ENCODE measurements at places on chromosomes 16 and 17.

- DNase-seq = no peak
- H3K36me3 ChIP-seq = no peaks in the 10 kb centered on the region
- no peak overlapping the region for H3K4me3 ChIP-seq
- no peaks in the 10 kb centered on the region for H3K27me3 ChIP-seq
Observed at GRCh38 chr16:62929593-62929992, 893.4 kb upstream of the CDH8 start.

DNA sequence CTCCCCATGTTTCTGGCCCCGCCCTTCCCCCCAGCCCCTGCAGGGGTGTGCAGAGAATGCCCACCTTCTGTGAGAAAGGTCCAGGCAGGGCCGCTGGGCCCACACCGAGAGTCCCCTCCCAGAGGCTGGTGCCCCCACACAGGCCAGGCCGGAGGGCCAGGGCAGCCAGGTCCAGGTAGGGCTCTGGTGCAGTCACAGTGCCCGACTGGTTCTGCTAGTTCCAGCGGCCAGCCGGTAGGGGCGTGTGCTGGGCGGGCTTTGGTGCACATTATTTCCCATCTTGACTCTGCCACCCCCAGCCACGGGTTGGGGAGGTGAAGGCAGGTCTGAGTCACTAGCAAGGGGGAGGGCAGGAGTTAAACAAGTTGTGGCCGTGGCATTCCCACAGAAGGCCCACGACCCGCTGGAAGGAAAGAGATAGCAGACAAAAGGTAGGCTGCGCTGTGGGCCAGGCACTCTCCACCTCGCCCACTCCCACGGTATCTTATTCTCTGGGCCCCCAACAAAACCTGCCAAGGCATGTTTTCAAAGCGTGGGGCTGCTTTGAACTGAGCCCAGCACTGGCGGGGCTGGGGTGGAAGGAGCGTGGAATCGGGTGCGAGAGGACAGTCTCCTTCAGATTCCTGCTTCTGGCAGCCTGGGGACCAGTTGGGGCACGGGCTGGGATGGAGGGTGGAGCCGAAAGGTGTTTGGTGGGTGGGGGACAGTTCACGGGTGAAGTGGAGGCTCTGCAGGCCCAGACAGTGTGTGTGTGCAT, 1.9 kb downstream of the EPN3 start:
- no peak for DNase-seq
- H3K27ac ChIP-seq = no peak overlapping the region
- no peaks in the 10 kb centered on the region for H3K36me3 ChIP-seq

GRCh38 chr17:68006797-68007196, 10.5 kb upstream of the C17orf58 start:
- no peak for DNase-seq
- no peak overlapping the region for H3K4me3 ChIP-seq
- H3K36me3 ChIP-seq = no peaks in the 10 kb centered on the region

DNA sequence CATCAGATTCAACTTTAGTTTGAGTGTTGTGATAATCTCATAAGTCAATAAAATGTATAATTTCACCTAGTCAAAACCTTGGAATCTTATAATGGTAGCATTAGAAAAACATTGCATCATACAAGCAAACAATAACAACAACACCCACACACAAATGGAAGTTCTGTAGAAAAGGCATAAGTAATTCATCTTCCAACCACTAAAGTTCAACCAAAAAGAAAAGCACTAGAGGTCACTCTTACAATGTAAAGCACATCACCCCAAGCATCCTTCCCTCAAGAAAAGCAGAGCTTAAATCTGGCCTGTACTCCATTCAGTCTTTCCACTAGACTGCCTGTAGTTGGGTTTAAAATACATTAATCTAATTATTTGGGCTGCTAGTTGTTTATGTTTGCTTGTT, 1.8 kb downstream of the CNTNAP4 start:
- H3K4me3 ChIP-seq = no peak overlapping the region
- no peaks in the 10 kb centered on the region for H3K36me3 ChIP-seq
- no peaks in the 10 kb centered on the region for H3K4me1 ChIP-seq
- no peaks in the 10 kb centered on the region for H3K27me3 ChIP-seq

DNA sequence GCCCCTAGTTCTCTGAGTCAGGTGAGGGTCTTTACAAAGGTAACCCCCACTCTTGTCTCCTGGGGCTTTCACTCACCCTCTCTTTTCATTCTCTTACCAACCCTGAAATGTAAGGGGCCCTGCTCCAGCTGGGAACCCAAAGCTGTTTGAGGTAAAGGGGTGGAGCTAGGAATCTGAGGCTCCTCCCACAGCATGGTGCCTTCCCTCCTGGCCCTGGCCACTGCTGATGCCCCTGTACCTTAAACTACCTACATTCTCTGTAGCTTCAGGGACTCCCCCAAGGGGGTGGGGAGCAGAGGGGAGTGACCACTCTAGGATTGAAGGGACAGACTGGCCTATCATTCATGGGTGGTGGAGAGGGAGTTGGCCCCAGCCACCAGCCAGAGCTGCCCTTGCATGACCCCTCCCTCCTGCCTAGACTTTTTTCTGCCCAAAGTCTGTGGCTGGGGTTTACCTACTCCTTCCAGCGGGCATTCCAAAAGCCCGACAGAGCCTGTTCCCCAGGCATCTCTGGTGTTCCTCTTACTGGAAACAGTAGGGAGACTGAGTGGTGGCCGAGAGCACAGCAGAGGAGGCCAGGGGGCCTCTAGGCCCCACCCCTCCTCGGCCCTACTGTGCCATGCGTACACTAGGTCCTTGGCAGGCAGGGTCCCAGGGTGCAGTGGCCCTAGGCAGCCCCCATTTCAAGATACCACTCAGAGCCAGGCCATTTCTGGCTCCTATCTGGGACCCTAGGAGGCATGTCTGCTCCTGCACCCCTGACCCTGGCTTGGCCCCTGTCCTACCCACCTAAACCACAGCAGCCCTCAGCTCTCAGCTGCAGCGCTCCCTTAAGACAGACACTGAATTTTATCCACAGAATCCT, 9.5 kb downstream of the DOK4 start:
- H3K27ac ChIP-seq = no peak overlapping the region
- no peak for DNase-seq
- H3K4me1 ChIP-seq = no peaks in the 10 kb centered on the region
- no peak overlapping the region for H3K4me3 ChIP-seq
- no peaks in the 10 kb centered on the region for H3K36me3 ChIP-seq
- no peaks in the 10 kb centered on the region for H3K27me3 ChIP-seq

DNA sequence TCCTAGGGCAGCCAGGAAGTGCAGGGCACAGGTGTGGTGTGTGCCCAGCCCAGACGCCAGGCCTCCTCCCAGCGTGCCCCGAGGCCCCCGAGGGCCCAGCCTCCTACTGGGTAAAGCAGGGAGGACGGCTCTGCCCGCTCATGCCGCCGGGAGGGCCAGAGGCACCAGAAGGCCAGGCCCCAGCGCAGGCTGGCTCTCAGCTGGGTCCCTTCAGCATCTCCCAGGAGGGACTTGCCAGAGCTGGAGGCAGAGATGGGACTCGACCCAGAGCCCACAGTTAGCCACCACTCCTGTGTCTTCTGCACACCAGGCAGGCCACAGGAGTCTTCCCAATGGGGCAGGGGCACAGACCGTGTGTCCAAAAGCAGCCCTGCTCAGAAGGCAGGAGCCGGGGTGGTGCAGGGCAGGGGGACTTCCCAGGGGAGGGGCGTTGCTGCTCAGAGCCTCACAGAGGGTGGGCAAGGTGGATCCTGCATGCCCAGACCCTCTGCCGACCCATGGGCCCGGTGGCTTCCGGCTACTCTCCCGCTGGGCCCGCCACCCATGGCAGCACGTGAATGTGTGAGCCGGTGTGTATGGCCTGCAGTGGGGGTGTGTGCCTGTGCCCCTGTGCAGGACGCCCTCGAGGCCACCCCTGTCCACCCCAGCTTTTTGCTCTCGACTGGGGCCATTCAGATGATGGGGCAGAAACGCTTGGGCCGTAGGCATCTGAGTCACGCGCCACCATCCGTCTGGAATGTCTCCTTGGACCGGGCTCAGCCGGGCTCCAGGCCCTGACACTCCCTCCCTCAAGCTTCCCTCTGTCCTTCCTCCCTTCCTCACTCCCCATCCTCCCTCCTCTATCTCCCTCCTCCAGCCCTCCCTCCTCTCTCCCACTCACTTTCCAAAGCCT, 5.7 kb upstream of the ZNF469 start:
- peaks cover 6% of the 10 kb centered on the region for H3K4me1 ChIP-seq
- no peaks in the 10 kb centered on the region for H3K27me3 ChIP-seq
- H3K4me3 ChIP-seq = no peak overlapping the region
- DNase-seq = no peak
- H3K27ac ChIP-seq = peak overlapping the region; percentile 62
- no peaks in the 10 kb centered on the region for H3K36me3 ChIP-seq

DNA sequence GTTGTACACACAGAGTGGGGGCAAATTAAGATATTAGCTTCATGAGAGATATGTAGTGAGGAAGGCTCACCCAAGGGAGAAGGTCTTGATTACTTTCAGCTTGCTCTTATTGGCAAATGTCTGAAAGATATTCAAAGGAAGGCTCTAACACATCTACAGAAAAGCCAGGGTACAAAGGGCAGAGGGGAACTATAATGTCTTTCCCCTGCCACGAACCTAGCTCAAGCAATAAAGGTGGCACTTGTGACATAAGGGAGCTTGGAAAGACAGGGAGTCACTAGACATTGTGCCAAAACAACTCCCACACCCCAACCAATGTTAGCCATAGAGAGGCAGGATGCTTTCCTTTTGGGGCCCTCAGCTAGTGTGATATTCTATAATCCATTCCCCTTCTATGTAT, 52.2 kb upstream of the SOX9 start:
- H3K27me3 ChIP-seq = no peaks in the 10 kb centered on the region
- no peaks in the 10 kb centered on the region for H3K4me1 ChIP-seq
- no peak overlapping the region for H3K27ac ChIP-seq
- DNase-seq = no peak
- H3K36me3 ChIP-seq = no peaks in the 10 kb centered on the region

GRCh38 chr16:1556254-1556653, 22.8 kb downstream of the TMEM204 start:
- H3K4me1 ChIP-seq = no peaks in the 10 kb centered on the region
- H3K27ac ChIP-seq = no peak overlapping the region
- H3K36me3 ChIP-seq = no peaks in the 10 kb centered on the region
- no peak for DNase-seq

- no peaks in the 10 kb centered on the region for H3K27me3 ChIP-seq
- no peak for DNase-seq
- no peak overlapping the region for H3K27ac ChIP-seq
- H3K36me3 ChIP-seq = no peaks in the 10 kb centered on the region
Observed at GRCh38 chr16:57898961-57899360, 72.0 kb downstream of the CNGB1 start.

DNA sequence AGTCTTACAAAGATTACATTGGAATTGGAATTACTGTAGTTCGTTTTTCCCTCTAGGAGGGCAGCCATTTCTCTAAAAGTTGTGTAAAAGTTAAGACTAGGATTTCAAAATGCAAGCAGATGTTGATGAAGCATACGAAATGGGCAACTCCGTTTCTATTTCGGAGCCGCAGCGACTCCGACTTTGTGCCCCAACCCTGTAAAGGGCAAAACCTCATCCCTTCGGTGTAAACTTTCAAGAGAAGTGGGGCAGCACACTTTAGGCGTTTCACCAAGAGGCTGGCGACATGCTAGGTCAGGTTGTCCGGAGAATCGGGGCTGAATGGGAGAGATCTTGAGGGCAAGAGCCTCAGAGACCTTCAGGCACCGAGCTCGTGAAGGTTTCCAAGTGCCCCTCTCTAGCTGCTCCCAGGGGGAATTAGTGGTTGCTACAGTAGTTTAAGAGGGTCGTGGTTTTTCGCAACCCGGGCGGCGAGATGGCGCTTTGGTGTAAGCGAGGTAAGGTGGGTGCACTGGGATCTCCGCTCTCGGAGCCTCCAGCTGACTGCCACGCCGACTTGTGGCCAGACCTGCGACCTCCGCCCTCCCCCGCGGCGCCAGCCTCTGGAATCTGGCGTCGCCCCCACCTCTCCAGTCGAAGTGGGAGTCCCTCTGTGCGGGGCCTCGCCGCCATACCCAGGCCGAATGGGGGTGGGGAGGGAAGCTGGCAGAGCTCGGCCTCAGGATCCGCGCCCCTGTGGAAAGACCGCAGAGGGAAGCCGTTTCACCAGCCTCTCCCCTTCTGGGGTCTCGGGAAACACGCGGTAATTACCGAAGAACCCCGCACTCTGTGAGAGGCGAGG, 1.0 kb upstream of the HEXIM2 start:
- no peaks in the 10 kb centered on the region for H3K36me3 ChIP-seq
- H3K27ac ChIP-seq = peak overlapping the region; percentile 100
- DNase-seq = peak; percentile 42
- peak overlapping the region; percentile 100 for H3K4me3 ChIP-seq

- DNase-seq = no peak
- H3K27me3 ChIP-seq = no peaks in the 10 kb centered on the region
- H3K36me3 ChIP-seq = no peaks in the 10 kb centered on the region
- no peak overlapping the region for H3K27ac ChIP-seq
- no peak overlapping the region for H3K4me3 ChIP-seq
- no peaks in the 10 kb centered on the region for H3K4me1 ChIP-seq
Observed at GRCh38 chr17:47066095-47066494, 87.0 kb upstream of the RPRML start.

DNA sequence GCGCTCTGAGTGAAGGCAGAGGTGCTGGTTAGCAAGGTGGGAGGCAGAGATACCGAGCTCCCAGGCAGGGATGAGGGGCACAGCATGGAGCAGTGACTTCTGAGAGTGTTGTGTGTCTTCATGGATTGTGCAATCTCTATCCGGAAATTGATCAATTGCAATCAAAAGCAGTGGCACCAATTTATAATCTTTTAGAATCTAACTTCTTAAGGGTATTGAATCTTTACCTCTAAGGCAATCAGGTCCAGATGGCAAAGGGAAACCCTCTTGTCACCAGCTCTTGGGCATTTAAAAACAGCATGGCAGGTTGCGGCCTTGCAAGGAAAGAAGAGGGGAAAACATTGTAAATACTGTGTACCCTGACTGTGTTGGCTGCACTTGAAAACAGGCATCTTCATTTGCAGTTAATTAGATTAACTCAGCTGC, 58.0 kb upstream of the MRTFB start:
- no peaks in the 10 kb centered on the region for H3K36me3 ChIP-seq
- no peak overlapping the region for H3K27ac ChIP-seq
- no peaks in the 10 kb centered on the region for H3K27me3 ChIP-seq
- H3K4me3 ChIP-seq = no peak overlapping the region
- DNase-seq = no peak

DNA sequence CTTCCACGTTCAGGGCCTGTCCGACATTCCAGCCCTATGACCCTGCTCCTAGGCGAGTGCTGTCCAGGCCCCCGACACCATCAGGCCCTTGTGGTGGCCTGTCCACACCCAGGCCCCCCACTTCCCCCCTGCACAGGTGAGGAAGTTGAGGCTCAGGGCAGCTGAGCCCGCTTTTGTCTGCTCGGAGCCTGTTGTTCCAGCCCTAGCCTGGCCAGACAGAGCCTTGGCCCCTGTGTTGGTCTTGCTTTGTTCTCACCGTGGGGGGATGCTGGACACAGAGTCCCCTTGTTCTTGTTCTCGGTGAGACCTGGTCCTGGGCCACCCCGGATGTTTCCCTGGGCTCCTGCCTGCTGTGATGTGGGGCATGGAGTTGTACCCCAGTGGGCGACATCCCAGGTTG, 52.1 kb upstream of the ZNF750 start:
- H3K27ac ChIP-seq = no peak overlapping the region
- no peaks in the 10 kb centered on the region for H3K27me3 ChIP-seq
- H3K36me3 ChIP-seq = no peaks in the 10 kb centered on the region
- H3K4me1 ChIP-seq = no peaks in the 10 kb centered on the region
- no peak overlapping the region for H3K4me3 ChIP-seq

- H3K36me3 ChIP-seq = no peaks in the 10 kb centered on the region
- no peaks in the 10 kb centered on the region for H3K27me3 ChIP-seq
- no peak for DNase-seq
- H3K4me3 ChIP-seq = no peak overlapping the region
- H3K4me1 ChIP-seq = no peaks in the 10 kb centered on the region
- H3K27ac ChIP-seq = no peak overlapping the region
Observed at GRCh38 chr17:63015824-63016223, 49.8 kb downstream of the TANC2 start.

Measured in tibial nerve (tissue), 4 donors.